Ascending aorta (tissue), 2 donors: ENCODE measurements at places on chromosomes 3 and 15. TPM values are rescaled to one million over a fixed set of nuclear protein-coding genes. Genes with fewer than 3 reads are reported as not detected.

- DNase-seq, result no peak
These were observed 9.5 kb upstream of the DPPA4 start for GRCh38 chr3:109346770-109347295.

DNA sequence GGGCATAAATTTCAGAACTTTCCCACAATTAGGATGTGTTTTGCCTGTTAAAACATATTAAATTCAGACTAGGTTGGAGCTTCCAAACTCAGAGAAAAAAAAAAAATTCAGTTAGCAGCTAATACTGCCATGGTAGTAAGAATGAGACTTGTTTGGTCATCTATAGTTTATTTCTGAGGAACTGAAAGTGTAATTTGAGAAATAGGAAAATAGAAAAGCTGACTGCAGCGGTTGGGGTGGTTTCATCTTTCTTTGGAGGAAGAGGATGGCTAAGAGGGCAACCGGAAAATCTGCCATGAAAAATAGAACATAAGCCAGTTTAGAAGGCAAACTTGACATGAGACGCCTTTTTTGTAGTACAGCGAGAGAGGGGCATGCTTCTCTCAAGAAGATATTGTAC is 371.2 kb upstream of the ROBO2 start:
- no peak for DNase-seq

The SEMA7A gene
- 5.5 TPM for total RNA-seq

GRCh38 chr15:69319384-69320375 is 21.0 kb downstream of the PAQR5 start:
- no peak for DNase-seq

GRCh38 chr3:168933614-168934013 is 729.9 kb downstream of the MECOM start:
- DNase-seq, result no peak
